ENCODE measurements at places on chromosomes 2 and 18.
A peak's percentile ranks its signal among the peaks of the same experiment; 100 is the strongest.

DNA sequence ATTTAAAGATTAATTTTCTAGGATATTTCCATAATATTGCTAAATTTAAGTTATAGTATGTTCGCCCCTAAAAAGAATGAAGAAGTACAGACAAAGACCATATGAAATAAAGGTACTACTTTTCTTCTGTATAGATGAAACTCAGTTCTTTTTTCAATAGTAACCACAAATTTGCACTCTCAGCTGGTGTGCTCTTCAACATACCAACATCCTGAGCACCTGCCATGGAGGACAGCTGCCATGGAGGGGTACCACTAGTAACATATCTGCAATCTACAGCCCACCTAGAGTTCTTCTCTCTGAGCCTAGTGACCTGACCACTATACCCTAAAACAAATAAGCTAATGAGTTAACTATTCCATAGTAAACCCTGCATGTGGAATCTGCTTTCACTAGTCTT is 36.8 kb upstream of the ERCC3 start:
- DNase-seq, result no peak

DNA sequence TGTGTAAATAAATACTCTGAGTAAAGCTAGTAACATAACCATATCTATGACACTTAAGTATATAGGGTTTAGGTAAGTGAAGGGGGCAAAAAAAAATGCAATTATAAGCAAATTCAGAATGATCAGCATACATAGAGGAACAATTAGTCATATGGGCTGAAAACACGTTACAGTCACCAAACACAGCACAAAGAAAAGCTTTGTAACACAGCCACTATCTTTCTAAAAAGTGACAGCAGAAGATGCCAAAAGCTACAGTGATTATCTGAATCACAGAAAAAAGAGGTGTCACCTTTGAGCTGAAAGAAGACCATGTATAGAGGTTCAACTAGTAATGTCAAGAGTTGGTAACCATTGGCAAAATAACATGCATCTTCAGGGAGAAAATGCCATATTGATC is 115.5 kb downstream of the ERBB4 start:
- DNase-seq, result no peak

- no peak for DNase-seq
Measured at GRCh38 chr18:55465313-55465712, 122.7 kb downstream of the TCF4 start.

GRCh38 chr2:206558492-206558891 is 83.8 kb upstream of the FAM237A start:
- DNase-seq, result no peak

- DNase-seq, result no peak
Measured at GRCh38 chr2:2843969-2844548, 513.0 kb upstream of the MYT1L start.

- no peak for DNase-seq
Measured at GRCh38 chr2:139411236-139411635, 631.0 kb upstream of the NXPH2 start.

GRCh38 chr2:86301009-86301408 is 36.4 kb downstream of the REEP1 start:
- no peak for DNase-seq

GRCh38 chr18:62026586-62026985 is 133.8 kb upstream of the RNF152 start:
- DNase-seq, result no peak

- DNase-seq, result no peak
Measured at GRCh38 chr2:19874726-19875125, 27.1 kb downstream of the TTC32 start.

GRCh38 chr18:23735021-23735464 is 45.8 kb downstream of the LAMA3 start:
- no peak for DNase-seq

DNA sequence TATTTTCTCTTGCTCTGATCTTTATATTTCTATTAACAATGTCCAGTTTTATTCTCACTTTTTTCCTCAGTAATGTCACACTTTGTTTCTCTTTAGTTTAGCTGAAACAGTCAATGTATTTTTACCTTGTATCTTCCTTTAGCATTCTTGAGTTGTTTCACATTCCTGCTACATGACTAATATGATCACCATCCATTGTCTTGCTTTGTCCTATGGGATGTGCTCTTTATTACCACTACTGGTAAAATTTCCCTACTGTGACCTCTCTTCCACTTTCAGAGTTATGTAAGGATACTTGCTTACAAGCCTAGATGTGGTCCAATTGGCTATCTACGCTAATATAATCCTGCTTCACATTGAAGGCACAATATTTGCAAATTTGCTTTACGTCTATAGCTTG is 457.9 kb downstream of the PIK3C3 start:
- DNase-seq, result no peak

DNA sequence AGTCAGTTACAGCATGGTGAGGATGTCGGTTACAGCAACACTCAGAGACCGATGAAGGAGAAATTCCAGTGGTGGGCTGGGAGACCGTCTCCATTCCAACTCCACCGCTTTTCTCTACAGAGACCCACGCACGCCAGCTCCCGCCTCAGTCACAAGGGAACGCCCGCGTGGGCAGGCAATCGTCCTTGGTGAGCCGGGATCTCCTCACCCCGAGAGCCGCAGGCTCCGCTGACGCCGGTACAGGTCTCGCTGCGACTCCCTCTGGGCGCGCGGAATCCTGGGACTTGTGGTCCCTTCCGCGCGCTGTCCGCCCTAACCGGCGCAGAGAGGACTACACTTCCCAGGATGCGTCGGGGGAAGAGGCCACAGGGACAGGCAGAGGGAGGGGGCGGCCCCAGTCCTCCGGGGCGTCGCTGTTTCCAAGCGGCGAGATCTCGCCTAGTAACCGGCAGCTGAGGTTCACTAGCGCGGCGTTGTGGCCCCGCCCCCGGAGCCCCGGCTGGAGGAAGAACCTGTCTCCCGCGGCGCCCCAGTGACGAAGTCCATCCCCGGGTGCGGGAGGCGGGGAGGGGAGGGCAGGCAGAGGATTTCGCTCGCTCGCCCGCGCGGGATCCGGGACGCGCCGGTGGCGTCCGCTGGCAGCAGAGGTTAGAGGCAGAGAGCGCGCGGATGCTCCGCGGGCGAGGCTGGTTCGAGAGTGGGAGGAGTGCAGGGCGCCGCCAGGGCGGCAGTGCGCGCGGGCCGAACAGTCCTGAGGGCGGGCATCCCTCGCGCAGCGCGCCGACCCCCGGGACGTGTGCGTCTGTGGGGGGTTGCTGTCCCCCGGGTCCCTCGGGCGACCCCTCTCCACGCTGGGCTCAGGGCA is at the start of gene EML6:
TSS of gene EML6 (plus strand) at position 532 of the 865 bp plus-strand sequence. CDS start 1,400 bp downstream, outside the sequence.
- DNase-seq, result peak; percentile 97

DNA sequence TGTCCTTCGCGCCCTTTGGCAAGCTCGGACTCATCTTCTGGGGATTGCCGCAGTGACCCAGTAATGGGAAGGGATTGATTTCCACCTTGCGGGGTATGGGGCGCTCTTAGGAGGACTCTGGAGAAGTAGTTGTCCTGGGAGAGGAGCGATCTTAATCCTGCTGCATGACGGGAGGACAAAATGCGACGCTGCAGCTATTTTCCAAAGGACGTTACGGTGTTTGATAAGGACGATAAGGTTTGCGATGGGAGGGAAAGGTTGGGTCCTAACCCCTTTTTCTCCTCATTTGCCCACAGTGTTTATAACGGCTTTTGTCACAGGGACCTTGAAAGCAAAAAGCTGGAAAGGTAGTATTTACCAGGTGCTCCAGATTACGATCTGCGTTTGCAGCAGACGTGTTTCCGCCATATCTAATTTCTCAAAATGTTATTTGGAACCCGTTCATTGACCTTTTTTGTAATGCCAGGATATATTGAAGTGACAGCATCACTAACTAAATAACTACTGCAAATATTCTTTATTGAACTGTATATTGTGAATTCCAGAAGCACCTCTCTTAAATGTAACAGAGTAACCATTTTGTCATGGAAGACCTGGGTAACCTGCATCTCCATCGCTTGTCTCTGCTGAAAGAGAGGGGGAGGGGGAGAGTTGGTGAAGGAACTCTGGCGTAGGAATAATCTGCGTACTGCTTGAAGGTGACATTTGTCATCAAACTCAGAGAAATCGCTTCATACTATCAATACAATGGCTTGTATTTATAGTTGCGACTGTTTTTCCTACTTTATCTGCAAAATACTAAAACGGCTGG is 590 bp downstream of the MDH1 start:
- no peak for DNase-seq

DNA sequence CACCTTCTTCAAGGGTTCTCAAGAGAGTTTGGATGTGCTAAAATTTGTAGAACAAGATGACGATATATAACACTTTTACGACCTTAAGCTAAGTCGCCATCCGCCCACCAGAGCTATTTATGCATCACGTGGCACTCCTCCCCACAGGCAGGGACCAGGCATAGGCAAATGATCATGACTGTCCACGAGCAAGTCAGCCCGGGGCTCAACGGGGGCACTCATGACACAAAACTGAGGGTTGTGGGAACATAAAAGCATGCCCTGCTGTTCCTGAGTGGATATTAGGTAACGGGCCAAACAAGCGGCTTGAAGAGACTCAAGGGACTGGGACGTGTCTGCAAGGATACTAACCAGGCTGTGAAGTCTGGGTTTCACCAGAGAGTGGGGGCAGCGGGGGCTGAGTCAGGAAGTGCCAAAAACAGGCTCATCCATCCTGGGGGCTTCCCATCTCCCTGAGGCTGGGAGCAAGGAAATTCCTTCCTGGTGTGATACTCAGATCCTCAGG is 58.1 kb downstream of the FAM178B start:
- DNase-seq, result no peak

GRCh38 chr2:216044883-216045486 is 31.6 kb upstream of the MREG start:
- DNase-seq, result no peak

- DNase-seq, result no peak
Measured at GRCh38 chr2:99806758-99807157, 316.9 kb upstream of the REV1 start.

- DNase-seq, result no peak
Measured at GRCh38 chr2:233075966-233076339, 15.8 kb downstream of the INPP5D start.

GRCh38 chr2:64661741-64662169 is 8.0 kb upstream of the SERTAD2 start:
- DNase-seq, result no peak

GRCh38 chr18:74731097-74731496 is 133.4 kb downstream of the ZNF407 start:
- no peak for DNase-seq

- no peak for DNase-seq
Measured at GRCh38 chr2:42117923-42118753, 51.0 kb upstream of the EML4 start.

DNA sequence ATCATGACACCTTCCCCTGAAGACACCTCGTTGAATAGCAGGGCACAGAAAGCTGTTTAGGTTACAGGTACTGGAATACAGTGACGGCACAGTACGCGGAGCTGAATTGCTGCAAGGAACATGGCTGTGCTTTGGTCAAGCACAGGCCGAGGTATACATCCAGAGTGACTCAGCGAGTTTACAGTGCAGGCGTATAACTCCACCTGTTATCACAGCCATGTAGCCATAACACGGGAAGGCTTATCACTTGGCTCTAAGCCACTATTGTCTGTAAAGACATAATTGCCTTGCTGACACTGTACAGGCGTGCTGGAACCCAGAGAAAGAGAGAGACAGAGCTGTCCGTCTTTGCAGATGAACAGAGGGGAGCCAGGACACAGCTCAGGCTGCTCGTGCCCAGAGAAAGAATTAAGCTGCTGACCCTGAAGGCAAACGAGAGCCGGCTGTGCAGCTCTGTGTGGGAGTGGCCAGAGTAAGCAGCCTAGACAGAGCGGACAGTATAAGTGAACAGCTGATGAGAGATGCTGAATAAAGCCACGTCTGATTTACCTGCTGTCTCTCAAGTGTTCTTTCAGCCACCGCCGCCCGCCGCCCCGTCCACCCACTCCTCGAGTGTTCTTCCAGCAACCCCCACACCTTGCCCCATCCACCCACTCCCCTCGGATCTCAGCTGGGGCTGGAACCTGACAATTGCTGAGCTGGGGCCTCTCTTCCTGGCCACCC is 87.3 kb upstream of the PPP1CB start:
- DNase-seq, result no peak

DNA sequence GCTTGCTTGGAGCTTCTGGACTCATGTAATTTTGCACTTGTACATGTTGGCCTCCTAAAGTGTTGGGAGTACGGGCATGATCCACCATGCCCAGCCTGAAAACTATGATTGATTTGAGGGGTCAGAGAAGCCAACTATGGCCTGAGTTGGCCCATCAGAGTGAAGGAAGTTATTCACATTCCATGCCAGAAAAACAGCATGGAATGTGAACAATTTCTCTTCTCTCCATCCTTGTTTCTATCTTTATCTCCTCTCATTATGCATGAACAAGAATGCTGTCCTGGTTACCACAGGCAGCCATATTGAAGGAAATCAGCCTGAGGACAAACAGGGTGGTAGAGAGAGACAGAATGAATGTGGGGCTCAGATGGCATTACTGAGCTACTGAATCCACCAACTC is 3.5 kb upstream of the CD226 start:
- no peak for DNase-seq

DNA sequence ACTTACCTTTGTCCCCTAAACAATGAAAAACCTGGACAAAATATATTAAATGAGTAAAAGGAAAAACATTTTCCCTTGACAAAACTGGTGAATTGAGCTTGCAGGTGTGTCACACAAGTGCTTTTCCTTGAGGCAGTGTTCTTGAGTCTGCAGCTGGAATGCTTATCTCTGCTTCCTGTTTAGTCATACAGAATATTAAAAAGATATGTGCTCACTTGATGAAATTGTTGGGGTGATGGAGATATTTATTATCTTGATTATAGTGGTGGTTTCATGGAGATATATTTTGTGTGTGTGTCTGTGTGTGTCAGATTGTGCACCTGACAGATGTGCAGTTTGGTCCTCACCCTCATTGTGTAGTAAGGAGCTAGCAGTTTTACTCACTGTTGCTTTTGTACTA is 3.3 kb downstream of the TAF1B start:
- DNase-seq, result no peak

DNA sequence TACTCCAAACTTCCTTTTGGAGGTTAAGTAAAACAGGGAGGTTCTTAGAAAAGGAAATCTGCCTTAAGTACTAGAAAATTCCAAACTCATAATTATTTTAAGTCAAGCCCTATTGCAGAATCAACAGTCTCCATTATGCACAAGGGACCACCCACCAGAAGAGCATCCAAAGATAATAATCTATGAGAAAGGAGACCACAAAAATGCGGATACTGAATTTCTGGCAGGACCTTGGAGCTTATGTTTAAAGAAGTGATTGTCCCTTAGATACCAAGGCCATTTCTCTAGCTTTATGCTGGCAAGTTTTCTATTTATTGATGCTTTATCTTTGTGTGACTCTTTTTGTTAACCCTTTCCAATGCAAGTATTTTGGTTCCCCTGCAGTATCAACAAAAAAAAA is 404.0 kb upstream of the MMADHC start:
- no peak for DNase-seq

GRCh38 chr2:127020536-127020935 is 86.4 kb downstream of the BIN1 start:
- DNase-seq, result no peak
